ENCODE measurements at places on chromosomes 6 and 20.

DNA sequence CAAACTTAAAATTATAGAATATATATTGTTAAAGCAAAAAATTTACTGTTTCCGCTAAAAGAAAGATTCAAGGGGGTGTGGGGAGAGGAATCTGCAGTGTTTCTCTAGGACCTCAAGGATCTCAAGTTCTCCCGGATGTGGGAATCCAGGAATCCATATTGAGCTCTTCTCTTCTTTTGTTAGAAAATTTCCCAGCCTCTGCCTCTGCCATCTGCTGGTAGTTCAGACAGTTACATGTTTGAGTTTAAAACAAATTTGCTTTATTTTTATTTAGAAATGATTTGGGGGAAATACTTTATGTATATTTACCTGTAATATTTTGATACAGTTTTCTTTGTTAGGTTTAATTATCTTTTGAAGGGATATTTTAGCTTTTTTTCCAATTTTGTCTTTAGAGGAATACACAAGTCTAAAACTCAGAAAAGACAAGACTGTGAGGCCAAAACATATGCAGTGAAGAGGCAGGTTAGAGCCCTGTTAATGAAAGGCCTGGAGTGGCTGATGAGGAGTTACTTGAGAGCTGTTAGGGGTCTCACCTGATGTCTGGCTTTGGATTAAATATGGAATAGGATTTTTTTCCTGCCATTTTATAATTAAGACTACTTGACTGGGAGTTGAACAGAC, 268.8 kb downstream of the ARID1B start:
- H3K4me3 ChIP-seq, result no peak overlapping the region
- no peaks in the 10 kb centered on the region for H3K36me3 ChIP-seq
- DNase-seq, result peak; percentile 78
- H3K4me1 ChIP-seq, result peaks cover 13% of the 10 kb centered on the region

DNA sequence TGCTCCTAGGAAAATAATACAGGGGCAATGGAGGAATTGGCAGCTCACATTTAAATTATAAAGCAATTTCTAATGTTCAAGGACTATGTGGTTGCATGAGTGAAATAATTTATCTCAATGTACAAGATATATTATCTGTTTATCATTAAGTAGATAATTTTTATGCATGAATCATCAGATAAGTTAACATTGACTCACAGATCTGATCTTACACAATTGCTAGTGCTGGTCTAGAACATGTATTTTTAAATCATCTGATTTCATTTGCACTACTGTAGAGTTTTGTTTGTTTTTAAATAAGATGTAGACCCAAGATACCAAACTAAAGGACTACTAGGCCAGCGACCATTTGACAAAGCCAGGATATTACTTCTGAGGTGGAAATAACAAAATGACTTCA, 199.2 kb downstream of the BMP2 start:
- H3K36me3 ChIP-seq, result no peaks in the 10 kb centered on the region
- H3K27me3 ChIP-seq, result no peaks in the 10 kb centered on the region
- no peak overlapping the region for H3K27ac ChIP-seq
- DNase-seq, result peak; percentile 19

DNA sequence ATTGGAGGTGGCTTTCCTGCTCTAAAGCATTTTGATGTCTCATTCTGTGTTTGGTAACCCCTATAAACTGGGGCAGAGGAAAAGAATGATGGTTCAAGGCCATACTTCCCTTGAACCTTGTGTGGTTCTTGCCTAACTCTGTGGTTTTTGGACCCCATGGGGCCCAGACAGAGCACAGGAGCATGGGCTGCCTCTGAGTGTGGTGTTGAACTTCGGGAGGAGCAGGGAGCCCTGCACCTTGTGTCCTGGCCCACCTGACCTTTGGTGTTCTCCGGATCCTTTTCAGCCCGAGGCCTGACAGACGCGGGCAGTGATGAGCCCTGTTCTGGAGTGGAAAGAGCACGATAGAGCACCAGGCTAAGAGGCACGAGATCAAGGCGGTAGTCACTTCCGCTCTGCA, 18.8 kb downstream of the TMEM74B start:
- no peaks in the 10 kb centered on the region for H3K27me3 ChIP-seq
- no peak overlapping the region for H3K27ac ChIP-seq
- DNase-seq, result no peak
- no peaks in the 10 kb centered on the region for H3K4me1 ChIP-seq
- no peak overlapping the region for H3K4me3 ChIP-seq
- peaks cover 37% of the 10 kb centered on the region for H3K36me3 ChIP-seq

- H3K4me3 ChIP-seq, result no peak overlapping the region
- no peaks in the 10 kb centered on the region for H3K36me3 ChIP-seq
- no peaks in the 10 kb centered on the region for H3K27me3 ChIP-seq
- H3K27ac ChIP-seq, result no peak overlapping the region
- no peaks in the 10 kb centered on the region for H3K4me1 ChIP-seq
- no peak for DNase-seq
These were observed 18.9 kb upstream of the NXT1 start for GRCh38 chr20:23331450-23332350.

DNA sequence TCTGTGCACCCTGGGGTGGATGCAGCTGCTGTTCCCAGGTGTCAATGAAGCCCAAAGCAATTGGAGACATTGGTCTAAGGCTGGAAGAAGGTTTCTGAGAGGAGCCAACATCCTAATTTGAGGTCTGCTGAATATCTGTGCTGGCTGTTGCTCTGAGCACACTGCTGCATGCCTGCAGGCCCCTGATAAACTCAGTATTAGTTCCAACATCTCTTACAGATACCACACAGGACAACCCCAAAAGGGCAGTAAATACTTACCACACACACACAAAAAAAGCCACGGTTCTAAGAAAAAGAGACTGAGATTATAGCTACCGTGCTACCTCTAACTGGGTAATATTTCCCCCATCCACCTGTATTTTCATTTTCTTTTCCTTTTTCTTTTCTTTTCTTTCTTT, 164.3 kb upstream of the SOX4 start:
- no peak overlapping the region for H3K27ac ChIP-seq
- H3K27me3 ChIP-seq, result no peaks in the 10 kb centered on the region
- no peak overlapping the region for H3K4me3 ChIP-seq
- no peaks in the 10 kb centered on the region for H3K4me1 ChIP-seq

GRCh38 chr6:21654361-21654760, 60.8 kb downstream of the SOX4 start:
- no peaks in the 10 kb centered on the region for H3K4me1 ChIP-seq
- DNase-seq, result no peak
- no peak overlapping the region for H3K27ac ChIP-seq
- H3K27me3 ChIP-seq, result no peaks in the 10 kb centered on the region
- H3K36me3 ChIP-seq, result no peaks in the 10 kb centered on the region
- no peak overlapping the region for H3K4me3 ChIP-seq

DNA sequence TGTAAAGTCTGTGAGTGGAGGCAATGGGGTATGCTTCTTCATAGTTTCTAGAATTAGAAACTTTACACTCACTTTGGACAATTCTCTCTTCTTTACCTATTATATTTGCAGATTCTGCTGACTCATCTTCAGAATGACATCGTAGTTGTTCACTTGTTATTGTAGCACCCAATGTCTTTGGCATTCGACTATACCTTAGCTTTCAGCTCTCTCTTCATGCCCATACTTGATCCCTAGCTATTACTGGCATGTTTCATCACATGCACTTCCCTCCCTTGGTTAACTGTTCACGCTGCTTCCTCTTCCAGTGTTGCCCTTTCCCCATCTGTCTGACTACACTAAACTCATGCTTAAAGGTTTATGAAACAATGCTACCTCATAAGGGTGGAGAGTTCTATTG, 298.1 kb upstream of the TCF21 start:
- peak overlapping the region; percentile 44 for H3K27ac ChIP-seq
- H3K36me3 ChIP-seq, result no peaks in the 10 kb centered on the region
- no peaks in the 10 kb centered on the region for H3K27me3 ChIP-seq
- DNase-seq, result peak; percentile 22
- no peak overlapping the region for H3K4me3 ChIP-seq

Data from GM23248 (cell line).